ENCODE measurements at places on chromosomes 11 and 22.

DNA sequence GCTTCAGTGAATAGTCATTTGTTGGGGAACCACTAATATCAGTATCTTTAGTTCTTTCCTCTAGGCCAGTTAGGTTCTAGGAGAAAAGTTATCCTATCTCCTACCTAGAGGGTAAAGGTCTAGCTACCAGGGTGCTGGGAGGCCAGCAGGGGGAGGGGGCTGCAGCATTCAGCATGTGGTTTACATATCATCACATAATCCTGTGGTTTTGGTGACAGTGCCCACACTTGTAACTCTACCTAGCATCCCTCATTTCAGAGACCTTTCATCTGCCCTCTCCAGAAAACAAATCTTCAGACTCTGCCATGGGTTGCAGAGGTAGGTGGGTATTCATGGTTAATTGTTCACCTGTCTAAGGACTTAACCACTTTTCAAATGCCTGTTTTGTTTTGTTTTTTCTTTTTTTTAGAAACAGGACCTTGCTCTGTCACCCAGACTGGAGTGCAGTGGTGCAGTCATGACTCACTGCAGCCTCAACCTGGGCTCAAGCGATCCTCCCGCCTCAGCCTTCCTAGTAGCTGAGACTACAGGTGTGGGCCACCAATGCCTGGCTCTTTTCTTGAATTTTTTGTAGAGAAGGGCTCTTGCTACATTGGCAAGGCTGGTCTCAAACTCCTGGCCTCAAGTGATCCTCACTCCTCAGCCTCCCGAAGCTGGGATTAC is 146.8 kb downstream of the ENTHD1 start:
- DNase-seq: no peak

- no peak for DNase-seq
Measured at GRCh38 chr11:18243783-18244362, 4.6 kb downstream of the SAA2 start.

- DNase-seq: no peak
Measured at GRCh38 chr22:41757502-41757901, 43.0 kb upstream of the CCDC134 start.

DNA sequence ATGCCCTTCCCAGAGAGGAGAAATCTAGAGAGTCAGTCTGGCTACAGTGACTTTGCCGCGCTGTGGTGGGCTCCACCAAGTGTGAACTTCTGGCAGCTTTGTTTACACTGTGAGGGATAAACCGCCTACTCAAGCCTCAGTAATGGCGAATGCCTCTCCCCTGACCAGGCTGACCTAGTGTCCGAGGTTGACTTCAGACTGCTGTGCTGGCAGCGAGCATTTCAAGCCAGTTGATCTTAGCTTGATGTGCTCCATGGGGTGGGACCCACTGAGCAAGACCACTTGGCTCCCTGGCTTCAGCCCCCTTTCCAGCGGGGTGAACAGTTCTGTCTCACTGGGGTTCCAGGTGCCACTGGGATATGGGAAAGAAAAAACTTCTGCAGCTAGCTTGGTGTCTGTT is 38.6 kb upstream of the PTH start:
- no peak for DNase-seq

GRCh38 chr11:122137078-122137793 is 21.2 kb upstream of the BLID start:
- no peak for DNase-seq

GRCh38 chr11:89267660-89268302 is 90.1 kb downstream of the TYR start:
- DNase-seq: no peak

GRCh38 chr11:12762278-12762677 is 88.1 kb downstream of the TEAD1 start:
- no peak for DNase-seq

DNA sequence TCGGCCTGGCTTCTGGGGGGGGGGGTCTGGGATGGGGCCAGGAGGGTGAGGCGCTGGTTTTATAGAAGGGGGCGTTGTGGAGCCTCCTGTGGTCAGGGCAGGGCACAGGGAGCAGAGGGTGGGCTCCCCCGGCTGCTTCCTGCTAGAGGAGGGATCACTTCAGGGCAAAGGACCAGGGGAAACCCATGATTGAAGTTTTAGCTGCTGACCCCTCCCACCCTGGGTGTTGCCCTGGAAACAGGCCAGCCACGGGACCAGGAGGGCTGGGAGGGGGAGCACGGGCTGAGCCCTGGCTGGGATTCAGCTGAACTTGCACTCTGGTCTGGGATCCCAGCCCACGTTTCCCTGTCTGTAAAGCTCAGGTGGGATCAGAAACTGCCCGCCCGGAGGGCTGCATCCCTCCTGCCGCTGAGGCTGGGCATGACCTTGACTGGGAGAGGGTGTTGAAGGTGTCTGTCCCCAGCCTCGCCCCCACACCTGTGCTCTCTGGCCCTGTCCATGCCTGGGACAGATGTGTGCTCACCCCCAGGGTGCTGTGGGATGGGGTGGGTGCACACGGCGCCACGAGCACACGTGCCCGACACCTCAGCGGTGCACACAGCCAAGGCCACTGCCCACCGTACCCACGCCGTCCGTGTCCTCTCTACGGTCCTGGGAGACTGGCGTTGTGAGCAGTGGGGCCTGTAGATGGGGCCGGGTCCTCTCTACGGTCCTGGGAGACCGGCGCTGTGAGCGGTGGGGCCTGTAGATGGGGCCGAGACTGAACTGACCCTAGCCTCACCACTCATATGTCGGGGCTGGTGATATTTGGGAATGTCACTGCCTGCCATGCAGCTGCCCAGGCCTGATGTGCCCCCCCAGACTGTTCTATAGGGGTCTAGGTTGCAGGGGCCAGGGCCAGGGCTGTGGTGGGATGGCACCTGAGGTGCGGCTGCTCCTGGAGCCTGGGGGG is 2.3 kb downstream of the TSPAN4 start:
- DNase-seq: no peak

DNA sequence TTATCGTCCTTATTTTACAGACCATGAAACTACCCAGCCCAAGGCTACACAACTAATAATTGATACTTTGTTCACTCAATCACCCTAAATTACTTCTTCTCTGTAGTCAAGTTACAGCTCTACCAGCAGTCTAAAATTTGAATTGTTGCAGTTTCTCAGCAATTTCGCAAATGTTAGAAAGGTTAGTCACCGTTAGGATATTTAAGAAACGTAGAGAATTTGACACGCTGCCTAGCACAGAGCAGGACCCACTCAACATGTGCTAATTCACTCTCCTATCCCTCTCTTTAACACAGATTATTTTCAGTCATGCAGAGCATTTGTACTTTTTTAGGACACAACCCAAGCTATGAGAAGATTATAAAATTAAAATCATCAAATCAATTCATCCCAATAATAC is 771.1 kb upstream of the LUZP2 start:
- no peak for DNase-seq

DNA sequence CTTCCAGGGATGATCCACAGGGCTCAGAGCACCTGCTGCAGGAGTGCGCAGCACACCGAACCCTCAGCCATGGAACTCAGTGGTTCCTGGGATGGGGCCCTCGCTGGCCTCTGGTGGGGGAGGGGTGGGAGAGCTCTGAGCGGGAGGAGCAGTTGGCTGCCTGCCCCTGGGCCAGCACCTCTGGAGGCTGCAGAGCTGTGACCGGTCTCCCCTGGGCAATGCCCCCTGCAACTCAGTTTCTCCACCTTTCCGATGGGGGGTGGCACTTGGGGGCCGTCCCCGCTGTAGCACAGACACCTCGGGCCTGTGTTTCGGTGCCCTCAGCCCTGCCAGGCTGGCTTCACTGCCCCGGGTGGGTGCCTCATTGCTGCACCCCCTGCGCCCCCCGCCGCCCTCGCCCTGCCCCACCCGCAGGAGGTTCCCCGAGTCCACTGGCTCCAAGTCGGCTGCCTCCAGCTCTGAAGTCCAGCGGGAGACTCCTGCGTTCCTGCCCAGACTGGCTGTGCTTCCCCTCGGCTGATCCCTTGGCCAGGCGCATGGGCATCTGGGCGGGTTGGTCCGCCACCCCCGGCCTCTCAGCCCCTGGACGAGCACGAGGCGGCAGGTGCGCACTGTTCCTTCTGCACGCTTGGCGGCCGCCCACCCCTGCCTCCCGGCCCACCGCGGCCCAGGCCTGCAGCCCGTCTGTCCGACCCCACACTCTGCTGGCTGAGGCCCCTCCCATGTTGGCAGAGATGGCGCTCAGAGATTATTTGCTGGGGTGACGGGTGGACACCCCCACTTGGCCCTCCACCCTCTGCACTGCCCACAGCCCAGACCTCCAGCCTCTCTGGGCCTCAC is 1.8 kb downstream of the MUC6 start:
- no peak for DNase-seq

DNA sequence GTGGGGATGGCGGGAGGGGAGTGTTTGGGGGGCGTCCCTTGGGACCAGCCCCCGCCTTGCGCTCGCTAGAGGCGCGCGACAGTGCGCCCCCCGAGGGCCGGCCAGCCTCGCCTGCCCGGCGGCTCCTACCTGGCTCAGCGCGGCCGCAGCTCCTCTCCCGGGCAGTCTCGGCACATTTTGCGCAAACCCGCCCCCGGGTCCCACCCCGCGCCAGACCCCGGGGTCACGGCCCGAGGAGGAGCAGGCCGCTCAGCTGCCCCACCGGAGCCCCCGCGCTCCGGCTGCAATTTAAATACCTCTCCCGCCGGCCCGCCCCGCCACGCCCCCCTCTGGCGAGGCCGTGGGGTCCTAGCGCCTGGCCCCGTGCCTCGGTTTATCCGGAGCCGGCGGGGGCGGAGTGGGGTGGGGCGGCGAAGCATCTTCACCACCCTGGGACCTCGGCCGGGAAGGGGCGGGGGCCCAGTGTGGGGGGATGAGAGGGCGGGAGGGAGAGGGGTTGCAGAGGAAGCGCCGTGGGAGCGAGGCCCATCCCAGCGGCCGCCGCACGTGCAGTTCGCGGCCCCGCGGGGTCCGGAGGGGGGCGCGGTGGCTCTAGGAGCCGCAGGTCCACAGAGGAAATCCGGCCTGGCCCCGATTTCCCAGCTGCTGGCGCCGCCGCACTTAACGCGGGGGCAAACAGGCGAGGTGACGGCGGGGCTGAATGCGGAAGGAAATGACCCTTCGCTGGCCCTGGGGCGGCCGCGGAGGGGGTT is at the start of gene LRRC32:
Gene LRRC32 (minus strand): TSS at position 263 of the 752 bp plus-strand sequence. CDS start 4,793 bp downstream, outside the sequence.
- DNase-seq: no peak

DNA sequence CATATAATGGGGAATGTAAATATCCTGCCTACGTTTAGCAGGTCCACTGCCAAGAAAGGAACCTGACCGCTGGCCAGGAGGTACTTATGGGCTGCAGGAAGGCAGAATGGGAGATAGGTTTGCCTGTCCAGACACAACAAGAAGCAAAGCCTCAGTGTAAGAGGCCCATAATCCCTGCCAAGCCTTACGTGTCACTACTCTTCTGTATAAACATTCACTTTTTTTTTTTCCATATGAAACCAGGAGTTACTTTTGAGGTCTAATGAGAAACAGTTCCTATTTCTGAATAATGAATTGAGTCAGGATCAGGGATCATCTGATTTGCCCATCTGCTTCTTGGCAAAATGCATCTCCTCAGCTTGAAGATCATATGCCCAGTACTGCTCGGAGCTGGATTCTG is 230.2 kb downstream of the NTM start:
- no peak for DNase-seq

DNA sequence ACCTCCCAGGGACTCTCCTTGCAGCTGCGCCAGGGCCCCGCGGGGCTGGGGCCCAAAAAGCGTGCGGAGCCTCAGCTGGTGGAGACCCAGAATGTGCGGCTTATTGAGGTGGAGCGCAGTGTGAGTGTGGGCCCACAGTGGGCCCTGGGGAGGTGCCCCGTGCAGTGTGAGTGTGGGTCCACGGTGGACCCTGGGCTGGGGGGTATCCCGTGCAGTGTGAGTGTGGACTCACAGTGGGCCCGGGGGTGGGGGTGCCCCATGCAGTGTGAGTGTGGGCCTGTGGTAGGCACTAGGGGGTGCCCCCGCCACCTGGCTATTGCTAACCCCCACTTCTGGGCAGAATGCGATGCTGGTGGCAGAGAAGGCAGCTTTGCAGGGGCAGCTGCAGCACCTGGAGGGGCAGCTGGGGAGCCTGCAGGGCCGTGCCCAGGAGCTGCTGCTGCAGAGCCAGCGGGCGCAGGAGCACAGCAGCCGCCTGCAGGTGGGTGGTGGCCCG is 7.8 kb upstream of the RPS6KA4 start:
- DNase-seq: no peak

DNA sequence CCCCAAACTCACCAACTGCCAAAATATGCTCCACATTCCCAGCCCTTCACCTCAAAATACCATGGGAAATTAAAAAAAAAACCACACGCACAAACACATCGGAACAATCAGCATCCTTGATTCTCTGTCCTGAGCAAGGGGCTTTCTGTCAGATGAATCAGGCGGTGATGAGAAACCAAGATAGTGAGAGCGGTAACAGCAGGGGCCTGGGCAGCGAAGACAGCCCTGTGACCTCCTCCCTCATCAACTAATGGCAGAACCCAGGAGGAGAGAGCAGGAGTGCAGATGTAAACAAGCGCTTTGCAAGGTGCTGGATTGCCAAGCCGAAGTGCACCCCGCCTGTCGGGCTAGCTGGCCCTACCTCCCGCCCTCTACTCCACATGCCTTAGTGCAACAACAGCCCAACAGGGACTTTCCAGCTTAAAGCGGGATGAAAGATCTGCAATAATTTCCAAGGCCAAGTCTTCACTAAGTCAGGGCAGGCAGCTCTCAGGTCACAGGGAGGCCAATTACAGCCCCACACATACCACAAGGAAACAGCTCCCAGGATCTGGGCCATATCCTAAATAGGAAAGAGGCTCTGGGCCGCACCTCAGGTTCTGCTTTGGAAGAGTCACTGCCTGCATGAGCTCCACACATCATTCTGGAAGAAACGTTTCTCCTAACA is 72.2 kb upstream of the BID start:
- no peak for DNase-seq

GRCh38 chr11:119380160-119380826 is 1.2 kb downstream of the USP2 start:
- no peak for DNase-seq

DNA sequence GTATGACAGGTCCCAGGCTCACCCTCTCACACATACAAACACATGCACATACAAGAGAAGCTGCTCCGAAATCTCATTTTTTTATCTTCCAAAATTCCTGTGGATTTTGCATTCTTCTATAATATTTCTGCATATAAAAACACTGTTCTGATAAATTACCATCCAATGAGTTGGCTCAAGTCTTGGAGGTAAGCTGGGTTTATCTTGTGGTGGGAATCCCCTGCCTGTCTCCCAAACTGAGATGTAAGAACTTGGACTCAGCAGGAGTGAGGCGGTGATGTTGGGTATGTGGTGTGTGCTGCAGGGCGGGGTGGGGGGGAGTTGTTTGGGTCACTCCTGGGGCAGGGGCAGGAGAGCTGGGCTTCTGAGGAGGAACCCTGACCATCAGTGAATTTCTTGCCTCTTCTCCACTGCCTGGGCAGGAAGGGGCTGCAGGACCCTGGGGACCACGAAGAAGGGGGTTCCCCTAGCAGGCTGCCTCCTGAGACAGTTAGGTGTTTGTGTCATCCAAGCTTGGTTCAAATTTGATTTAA is 6.8 kb upstream of the P2RY6 start:
- DNase-seq: no peak

All from dorsolateral prefrontal cortex (tissue), 122 donors.